ENCODE measurements at places on chromosomes 2 and 18. TPM values are rescaled to one million over a fixed set of nuclear protein-coding genes. Genes with fewer than 3 reads are reported as not detected.

DNA sequence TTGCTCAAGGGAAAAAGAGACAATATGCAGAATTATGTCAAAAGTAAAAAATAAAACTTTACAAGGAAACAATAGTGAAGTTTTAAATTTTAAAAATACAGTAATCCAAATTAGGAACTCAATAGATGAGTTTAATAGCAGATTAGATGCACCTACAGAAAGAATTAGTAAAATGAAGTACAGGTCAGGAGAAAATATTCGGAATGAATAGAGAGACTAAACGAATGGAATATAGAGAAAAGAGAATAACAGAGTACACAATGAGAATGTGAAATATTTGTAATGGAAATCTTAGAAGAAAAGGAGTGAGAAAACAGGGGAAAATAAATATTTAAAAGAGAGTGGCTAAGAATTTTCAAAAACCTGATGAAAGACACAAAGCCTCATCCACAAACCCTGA, 275.7 kb upstream of the MMADHC start:
- DNase-seq: no peak

- DNase-seq: no peak
These were observed 210.4 kb upstream of the DSEL start for GRCh38 chr18:67726882-67727281.

DNA sequence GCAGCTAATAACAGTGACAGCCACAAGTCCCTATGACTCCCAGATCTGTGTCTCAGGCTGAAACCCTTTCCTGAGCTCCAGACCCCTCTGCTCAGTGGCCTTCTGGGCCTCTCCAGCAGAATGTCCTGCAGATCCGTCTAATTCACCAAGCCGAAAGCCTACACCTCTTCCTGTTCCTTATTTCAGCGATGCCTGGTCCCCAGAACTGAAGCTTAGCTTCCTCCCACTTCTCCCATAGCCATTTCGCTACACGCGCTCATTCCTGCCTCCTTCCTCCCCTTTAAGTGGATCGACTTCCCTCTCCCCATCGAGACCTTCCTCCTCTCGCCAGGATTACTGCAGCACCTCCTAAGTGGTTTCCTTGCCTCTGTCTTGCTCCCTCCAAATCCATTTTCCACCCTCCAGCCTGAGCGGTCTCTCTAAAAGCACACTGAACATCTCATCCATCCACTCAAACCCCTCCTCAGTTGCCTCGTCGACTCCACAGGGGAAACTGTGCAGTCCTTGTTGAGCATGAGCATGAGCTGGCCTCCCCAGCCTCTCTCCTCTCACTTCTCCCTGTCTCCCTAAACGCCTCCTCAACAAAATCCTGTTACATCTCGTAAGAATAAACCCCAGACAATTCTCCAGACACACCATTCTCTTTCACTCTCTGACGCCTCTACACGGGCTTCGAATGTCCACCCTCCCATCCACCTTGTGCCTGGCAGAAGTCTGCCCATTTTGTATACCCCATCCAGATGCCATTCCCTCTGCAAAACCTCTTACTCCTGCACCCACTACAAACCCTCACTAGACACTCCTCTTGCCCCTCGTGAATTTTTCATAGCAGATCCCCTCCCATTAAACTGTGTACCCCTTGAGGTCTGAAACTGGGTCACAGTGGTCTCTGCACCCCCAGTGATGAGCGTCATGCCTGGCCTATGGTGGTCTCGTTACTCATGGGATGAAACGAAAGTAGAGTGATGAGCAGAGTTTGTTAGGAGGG, 232.6 kb downstream of the ATAD2B start:
- DNase-seq: no peak

Gene HRH4
- total RNA-seq: not detected

DNA sequence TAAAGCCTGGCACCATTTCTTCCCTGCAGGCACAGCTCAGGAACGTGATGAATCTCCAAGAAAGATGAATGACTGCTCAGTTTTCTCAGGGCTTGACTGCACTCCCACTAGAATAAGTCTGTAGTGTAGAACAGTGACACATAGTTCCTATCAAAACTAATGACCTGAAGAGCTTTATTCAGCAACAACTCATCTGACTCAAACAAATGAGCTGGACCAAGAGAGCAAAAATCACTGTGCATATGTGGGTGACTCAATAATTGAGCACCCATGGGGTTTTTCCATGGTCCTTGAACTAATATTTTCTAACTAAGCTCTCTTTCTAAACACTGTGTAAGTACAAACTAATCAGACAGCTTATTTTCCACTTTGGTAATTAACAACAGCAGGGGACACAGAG, 61.1 kb upstream of the XDH start:
- no peak for DNase-seq

- DNase-seq: no peak
These were observed 44.6 kb upstream of the RAPH1 start for GRCh38 chr2:203579730-203580129.

Gene MYCN
- 149 TPM for total RNA-seq
